Caki2 (cell line): ENCODE measurements at places on chromosomes 12 and 14. TPM values are rescaled to one million over a fixed set of nuclear protein-coding genes. Genes with fewer than 3 reads are reported as not detected.

DNA sequence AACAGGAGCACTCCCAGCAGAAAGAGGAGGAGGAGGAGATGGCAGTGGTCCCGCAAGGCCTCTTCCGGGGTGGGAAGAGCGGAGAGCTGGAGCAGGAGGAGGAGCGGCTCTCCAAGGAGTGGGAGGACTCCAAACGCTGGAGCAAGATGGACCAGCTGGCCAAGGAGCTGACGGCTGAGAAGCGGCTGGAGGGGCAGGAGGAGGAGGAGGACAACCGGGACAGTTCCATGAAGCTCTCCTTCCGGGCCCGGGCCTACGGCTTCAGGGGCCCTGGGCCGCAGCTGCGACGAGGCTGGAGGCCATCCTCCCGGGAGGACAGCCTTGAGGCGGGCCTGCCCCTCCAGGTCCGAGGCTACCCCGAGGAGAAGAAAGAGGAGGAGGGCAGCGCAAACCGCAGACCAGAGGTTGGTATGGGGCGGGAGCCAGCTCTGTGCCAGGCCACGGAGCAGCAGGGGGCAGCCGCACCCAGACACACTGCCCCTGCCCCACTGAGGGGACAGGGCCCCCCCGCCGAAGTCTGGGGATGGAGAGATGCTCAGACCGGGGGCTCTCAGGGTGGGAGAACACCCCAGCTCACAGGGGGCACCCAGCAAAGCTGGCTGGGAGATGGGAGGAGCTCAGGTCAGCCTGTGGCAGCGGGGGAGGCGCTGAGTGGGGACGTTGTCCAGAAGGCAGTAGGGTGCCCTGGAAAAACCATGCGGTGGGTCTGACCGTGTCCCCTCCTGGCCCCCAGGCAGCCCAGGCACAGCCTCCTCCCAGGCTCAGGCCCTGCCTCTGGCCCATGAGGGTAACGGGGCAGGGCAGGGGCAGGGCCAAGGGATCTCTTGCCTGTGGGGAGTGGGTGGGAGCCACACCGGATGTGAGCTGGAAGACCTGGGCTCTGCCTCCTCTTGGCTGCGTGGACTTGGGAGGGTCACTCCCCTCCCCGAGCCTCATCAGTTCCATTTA, 9.8 kb downstream of the CHGA start:
- DNase-seq: no peak

GRCh38 chr14:77301103-77301502, 19.6 kb downstream of the POMT2 start:
- DNase-seq: peak; percentile 64

- peak; percentile 65 for DNase-seq
Observed at GRCh38 chr12:60266381-60266852, 670.6 kb downstream of the SLC16A7 start.

Gene HNF1A
- 7.0 and 8.7 TPM in 2 replicates for total RNA-seq

Gene IRAK3
- total RNA-seq: 0.47 TPM in 1 of 2 replicates, not detected in the other
